NCI-H1694 (cell line): ENCODE measurements at places on chromosomes 2 and 18.

- DNase-seq: no peak
Measured at GRCh38 chr2:219531639-219532377, 11.8 kb downstream of the CHPF start.

- no peak for DNase-seq
Measured at GRCh38 chr2:231382116-231382515, 13.4 kb upstream of the B3GNT7 start.

- no peak for DNase-seq
Measured at GRCh38 chr2:46956981-46957531, 41.5 kb upstream of the MCFD2 start.

DNA sequence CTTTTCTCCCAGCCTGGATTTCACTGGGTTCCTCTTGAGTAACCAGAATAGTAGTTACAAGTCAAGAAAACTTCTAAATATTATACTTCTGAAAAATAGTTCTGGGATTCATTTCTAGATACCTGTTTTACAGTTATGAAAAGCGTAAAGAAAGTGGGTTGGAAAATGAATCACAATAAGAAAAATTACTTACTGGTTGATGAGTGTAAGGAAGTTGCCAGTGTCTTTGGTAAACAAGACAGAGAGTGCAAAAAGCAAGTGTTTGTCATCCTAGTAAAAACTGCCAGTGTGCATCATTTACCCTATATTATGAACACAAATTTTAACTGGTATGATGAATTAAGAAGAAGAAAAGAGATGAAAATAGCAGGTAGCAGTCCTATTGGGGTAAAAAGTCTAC, 88.9 kb downstream of the R3HDM1 start:
- no peak for DNase-seq
